Epithelial cell of esophagus (primary cell): ENCODE measurements at places on chromosomes 2 and 18.
A peak's percentile ranks its signal among the peaks of the same experiment; 100 is the strongest.

- DNase-seq: peak; percentile 33
Measured at GRCh38 chr2:240567137-240567871, 980 bp upstream of the RNPEPL1 start.

GRCh38 chr18:32764611-32765244, 8.1 kb downstream of the KLHL14 start:
- no peak for DNase-seq

DNA sequence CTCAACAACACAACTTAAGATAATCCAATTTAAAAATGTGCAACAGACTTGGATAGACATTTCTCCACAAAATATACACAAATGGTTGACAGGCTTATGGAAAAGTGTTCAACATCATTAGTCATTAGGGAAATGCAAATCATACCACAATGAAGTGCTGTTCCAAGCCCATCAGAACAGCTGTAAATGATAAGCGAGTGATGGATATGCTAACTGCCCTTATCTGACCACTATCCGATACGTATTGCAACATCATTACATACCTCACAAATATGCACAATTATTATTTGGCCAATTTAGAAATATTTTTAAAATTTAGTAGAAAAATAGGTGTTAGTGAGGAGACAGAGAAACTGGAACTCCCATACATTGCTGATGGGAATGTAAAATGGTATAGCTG, 62.2 kb downstream of the PPP4R1 start:
- no peak for DNase-seq

- DNase-seq: no peak
Measured at GRCh38 chr2:238431-238830, 25.4 kb downstream of the SH3YL1 start.

- no peak for DNase-seq
Measured at GRCh38 chr2:159262226-159262625, 24.3 kb downstream of the WDSUB1 start.

- DNase-seq: peak; percentile 27
Measured at GRCh38 chr18:48064978-48065600, 134.6 kb upstream of the SMAD2 start.

DNA sequence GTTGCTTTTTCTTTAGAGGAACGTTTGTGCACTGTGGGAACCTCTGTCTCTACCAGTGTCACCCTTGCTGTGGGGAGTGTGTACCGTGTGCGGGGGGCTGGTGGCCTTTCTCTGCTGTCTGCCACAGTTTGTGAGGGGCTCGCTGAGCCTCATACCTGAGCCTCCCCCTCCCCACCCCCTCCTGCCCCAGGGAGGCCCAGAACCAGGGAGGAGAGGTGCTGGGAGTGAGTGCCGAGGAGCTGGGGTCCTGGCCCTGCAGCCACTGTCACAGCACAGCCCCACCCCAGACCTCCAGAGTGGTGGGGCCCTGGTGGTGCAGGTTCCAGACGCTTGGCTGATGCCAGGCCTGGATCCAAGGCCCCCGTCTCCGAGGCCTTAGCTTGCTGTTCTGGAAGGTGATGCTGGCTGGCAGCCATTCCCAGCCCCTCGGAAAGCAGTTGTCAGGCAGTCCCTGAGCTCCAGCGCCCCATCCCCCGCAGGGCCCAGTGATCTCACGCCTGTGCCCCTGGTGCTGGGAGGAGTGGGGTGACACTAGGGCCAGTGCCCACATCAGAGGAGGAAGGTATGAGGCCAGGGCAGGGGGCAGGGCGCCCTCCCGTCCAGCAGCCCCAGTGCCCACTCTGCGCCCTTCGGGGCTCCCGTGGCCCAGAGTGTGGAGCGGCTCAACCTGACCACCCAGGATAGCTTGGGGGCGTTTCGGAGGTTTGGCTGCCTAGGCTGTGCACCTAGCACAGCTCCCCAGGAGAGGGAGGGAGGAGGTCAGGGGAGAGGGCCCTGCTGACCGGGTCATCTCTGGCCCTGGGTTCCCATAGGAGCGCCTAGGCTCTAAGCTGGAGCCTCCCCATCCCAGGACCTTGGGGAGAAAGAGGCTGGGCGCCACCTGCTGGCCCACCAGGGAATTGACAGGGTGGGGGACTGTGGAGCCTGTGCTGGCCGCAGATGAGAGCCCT, 53.0 kb upstream of the ALPP start:
- DNase-seq: peak; percentile 45

DNA sequence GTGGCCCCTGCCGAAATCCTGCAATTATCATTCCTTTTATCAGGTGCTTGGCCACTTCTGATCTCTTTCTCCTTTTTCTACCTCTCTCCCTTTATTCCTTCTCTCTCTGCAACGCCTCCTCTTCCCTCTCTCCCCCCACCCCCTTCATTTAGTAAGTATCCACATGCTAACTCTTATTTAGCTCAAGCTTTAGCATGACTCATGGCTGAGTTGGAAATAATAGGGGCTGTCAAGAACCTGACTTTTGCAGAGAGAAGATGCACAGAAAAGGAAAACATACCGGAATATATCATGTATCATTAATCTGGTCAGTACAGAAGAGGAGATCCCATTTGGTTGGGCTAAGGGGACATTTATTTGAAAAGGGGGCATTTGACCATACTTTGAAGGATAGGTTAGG, 33.1 kb downstream of the FAM171B start:
- no peak for DNase-seq

- no peak for DNase-seq
Measured at GRCh38 chr2:230722207-230722885, 9.7 kb downstream of the CAB39 start.

- DNase-seq: no peak
Measured at GRCh38 chr2:200604571-200605255, 18.9 kb downstream of the AOX1 start.

GRCh38 chr18:69631281-69631680, 230.6 kb downstream of the DOK6 start:
- DNase-seq: peak; percentile 1

- DNase-seq: peak; percentile 93
Measured at GRCh38 chr2:15169326-15170069, 391.6 kb downstream of the NBAS start.

GRCh38 chr18:67618061-67618460, 101.5 kb upstream of the DSEL start:
- no peak for DNase-seq

DNA sequence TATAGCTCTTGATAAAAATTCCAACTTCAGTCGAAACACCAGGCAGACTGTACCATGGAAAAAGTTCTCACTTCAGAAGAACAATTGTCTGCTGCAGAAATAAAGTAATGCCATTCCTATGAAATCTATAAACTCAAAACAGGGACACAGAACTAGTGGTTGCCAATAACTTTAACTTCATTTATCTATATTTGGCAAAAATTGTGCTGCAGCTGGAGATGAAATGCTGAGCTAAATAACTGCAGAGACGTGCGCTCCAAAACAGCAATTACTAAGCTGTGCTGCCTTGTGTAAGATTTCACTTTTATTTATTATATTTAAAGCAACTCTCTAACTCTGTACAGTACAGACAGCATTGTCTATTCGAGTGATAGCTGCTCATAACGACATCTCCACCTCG, 540.1 kb upstream of the ID2 start:
- DNase-seq: no peak

DNA sequence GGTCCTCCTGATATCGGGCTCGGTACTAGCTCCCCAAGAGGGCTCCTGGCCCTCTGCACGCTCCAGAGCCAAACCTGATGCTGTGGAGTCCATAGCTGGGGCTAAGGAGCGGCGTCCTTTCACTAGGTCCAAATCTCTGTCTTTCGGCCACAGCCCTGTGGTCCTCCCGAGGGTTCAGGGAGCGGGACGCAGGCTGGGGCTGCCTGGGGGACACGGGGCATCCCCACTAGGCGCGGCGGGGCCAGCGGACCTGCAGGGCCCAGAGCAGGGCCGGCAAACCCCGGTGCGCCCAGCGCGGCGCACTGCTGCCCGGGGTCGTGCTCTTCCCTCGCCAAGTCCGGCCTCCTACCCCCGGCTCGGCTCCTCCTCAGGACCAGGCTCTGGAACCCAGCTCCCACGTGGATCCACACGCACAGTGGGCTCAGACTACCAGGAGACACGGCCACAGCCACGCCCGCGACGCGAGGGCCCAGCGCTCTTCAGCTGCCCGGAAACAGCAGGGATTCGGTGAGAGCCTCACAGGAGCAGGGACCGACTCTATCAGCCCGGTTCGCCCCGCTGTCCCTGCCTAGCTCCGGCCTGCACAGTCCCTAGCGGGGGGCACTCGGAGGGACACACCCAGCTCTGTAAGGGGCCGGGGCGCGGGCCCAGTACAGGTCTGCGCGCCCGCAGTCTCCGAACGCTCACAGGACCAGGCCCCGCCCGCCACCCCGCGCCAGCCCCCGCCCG, 593 bp downstream of the ZNF514 start:
- peak; percentile 37 for DNase-seq

DNA sequence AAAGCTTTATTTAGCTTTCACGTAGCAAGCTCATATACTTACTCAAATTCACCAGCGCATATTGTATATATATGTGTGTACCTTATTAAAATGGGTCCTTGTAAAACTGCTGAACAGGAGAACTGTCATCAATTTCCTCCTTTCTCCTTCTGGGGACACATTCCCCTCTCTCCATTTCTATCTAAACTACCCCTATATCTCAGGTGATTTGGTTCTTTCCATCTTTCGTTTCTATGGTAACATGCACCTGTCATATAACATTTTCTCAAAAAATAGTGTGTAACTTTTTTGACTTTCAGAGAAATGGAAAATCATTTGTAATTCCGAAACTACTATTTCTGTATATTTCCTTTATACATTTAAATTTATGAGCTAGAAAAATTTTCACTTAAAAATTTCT, 83.5 kb upstream of the CD226 start:
- DNase-seq: no peak

GRCh38 chr2:42840760-42841159, 48.4 kb upstream of the HAAO start:
- no peak for DNase-seq

- DNase-seq: peak; percentile 96
Measured at GRCh38 chr18:21439431-21439846, 161.1 kb downstream of the ESCO1 start.
